ENCODE measurements at places on chromosomes 12 and 14. TPM values are rescaled to one million over a fixed set of nuclear protein-coding genes. Genes with fewer than 3 reads are reported as not detected.

DNA sequence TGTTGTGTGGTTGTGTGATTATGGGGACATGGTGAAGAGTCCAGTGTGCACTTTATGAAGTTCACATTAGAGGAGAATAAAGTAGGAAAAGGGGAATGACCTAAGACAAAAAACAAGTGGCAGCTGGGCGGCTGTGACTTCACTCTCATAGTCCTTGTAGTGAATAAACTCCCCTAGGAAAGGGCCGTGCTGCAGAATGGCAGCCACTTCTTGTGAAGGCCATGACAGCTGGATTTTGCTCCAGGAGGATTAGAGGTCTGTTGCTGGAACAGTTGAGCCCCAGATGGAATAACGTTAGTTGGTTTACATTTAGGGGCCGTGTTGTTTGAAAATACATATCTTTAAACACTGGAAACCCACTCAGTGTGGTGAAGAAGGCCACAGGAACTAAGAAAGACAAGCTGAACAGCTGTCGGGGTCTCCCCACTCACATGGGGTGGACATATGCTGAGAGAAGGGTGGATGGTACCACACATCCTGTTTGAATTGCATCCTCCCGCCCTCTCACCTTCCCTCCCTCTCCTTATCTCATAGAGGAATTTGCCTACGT is 276.9 kb downstream of the CACNA1C start:
- DNase-seq: no peak

- DNase-seq: no peak
Observed at GRCh38 chr12:8847435-8847834, 25.0 kb downstream of the A2ML1 start.

The C12orf60 gene
- total RNA-seq: 1.8 TPM

DNA sequence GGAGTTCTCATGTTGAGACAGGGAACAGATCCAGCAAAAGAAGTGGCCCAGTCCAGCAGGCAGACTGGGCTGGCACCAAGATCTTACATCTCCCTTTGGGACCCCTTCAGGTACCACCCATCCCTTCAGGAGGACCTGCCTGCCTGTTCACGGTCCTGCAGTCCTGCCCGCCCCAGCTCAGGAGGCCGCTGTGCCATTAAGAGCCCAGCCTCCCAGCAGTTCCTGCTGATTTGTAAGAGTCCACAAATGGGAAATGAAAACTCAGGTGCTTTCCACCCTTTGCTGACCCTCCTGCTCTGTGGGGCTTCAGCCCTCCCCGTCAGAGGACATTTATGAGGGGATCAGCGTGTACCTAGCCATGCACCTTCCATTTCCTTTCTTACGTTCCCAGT is 39.5 kb downstream of the C14orf132 start:
- DNase-seq: no peak

GRCh38 chr12:52795694-52796428 is at the start of gene KRT3:
Gene KRT3 (minus strand): TSS chr12:52796117. CDS start chr12:52796042, 75 bp downstream.
- DNase-seq: no peak

GRCh38 chr12:103884316-103884715 is 43.3 kb upstream of the NT5DC3 start:
- peak; percentile 37 for DNase-seq

DNA sequence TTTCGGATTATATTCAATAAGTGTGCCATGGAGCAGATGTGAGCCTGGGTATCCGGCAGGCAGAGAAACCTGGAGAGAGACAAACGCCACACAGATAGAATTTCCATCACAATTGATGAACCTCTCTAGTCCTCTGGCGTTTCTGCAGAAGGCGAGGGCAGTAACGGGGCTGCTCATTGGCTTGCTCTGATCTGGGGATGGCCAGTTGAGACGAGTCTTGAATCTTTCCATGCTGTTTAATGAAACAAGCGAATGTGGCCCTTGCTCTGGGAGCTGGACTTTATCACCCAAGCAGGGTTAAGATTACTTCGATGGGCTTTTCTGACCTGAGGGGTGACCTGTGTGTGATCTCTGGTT is 42.4 kb upstream of the CLMN start:
- no peak for DNase-seq

GRCh38 chr14:61927520-61927919 is 165.3 kb downstream of the SNAPC1 start:
- DNase-seq: peak; percentile 58

DNA sequence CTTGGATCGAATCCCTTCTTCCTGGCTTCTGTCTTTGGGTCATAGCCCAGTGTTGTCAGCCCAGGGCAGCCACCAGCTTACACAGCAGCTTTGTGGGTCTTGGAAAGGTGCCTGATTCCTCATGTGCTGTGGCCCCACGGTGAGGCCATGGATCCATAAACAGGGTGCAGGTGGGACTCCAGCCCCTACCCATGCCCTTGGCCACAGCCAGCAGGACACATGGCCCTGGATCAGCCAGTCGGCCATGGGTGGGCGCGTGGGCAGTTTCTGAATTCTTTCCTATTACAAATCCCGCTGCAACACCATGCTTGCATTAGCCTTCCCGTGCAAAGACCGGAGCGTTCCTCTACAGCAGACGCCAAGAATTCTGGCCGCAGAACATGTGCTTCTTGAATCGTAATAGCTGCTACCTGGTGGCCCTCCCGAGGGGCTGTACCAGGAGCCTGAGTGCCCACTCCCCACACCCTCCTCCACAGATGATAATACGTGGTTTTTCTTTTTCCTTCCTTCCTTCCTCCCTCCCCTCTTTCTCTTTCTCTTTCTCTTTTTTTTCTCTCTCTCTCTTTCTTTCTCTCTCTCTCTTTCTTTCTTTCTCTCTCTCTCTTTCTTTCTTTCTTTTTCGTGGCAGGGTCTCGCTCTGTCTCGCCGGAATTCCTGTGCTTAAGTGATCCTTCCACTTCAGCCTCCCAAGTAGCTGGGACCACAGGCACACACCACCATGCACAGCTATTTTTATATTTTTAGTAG is 2.9 kb upstream of the MMP17 start:
- no peak for DNase-seq

DNA sequence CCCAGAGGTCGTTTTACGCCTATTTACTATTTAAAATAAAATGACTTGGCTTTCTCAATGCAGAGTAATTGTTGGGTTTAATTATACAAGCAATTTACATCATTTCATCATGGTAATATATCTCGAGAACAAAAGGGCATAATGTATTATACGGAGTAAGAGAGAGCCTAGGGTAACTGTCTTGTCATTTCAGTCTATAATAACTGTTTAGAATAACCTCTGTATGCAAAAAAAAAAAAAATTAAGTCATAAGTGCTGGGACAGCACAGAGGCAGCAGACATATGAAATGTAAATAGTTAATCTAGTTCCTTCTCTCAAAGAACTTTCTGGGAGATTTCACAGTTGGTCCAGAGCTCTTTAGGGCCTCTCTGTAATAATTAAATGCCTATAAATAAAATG is 284.9 kb downstream of the TMTC2 start:
- DNase-seq: no peak

DNA sequence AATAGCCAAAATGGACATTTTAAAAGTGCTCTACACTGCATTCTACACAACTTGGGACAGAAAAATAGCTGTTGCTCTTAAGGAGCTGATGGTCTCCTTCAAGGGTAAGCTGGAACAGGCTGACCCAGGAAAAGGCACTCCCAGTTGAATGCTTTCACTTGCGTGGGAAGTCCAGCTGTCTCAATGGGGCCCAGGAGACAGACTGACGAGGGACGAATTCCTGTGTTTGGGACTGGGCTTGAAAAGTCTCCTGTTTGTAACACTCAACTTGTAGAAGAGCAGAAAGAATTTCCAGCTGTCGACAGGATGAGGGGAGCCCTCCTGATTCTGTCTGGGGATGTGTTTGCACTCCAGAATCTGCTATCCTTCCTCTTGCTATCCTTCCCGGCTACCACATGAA is 180.8 kb downstream of the ZFP36L1 start:
- DNase-seq: no peak

GRCh38 chr14:55562135-55562534 is 17.9 kb upstream of the KTN1 start:
- no peak for DNase-seq

DNA sequence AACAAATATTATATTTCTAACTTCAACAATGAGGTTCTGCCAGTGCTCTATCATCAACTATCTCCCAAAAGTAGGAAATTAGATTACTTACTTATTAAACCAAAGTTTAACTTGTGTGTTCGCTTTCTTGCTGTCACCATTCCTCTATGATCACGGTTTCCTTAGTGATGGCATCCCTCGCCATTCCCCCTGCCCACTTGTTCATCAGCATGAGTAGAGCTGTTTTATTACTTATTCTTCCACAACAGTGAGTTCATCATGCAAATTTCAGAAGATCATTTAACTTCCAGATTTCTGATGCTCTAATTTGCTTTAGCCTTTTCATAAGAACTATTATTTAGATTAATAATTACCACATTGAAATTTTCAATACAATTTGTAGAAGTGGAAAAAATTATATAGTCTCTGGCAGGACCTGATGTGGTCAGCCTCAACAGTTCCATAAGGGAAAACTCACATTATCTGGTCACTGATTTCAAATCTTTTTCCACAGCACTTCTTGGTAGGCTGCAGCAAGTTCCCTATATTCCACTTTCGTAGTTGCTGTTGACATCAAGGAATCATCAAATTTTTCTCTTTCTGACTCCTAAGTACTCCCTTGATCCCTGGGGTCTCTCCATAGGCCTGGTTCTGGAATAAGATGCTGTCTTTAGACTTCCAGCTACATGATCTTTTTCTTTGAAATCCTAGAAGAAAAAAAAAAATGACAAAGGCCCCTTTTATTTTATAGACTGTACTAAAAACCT is 174.6 kb downstream of the RASSF9 start:
- no peak for DNase-seq

The OASL gene
- 3.0 TPM for total RNA-seq
